ENCODE measurements at places on chromosomes 3 and 15. TPM values are rescaled to one million over a fixed set of nuclear protein-coding genes. Genes with fewer than 3 reads are reported as not detected.

The LXN gene
- total RNA-seq, result 2.3 TPM

The MST1R gene
- 0.79 TPM for total RNA-seq

The GHSR gene
- total RNA-seq, result not detected

The GREM1 gene
- not detected for total RNA-seq

The TRANK1 gene
- 4.9 TPM for total RNA-seq

The ALAS1 gene
- total RNA-seq, result 146 TPM

The C2CD4B gene
- total RNA-seq, result 8.4 TPM

The FBLN2 gene
- total RNA-seq, result 42.1 TPM

- H3K27ac ChIP-seq, result peak overlapping the region; percentile 75
- H3K36me3 ChIP-seq, result peaks cover 5% of the 10 kb centered on the region
- no peak overlapping the region for H3K4me3 ChIP-seq
- DNase-seq, result peak; percentile 68
- H3K27me3 ChIP-seq, result no peaks in the 10 kb centered on the region
Observed at GRCh38 chr3:138364356-138365252, 16.2 kb downstream of the MRAS start.

- H3K27me3 ChIP-seq, result no peaks in the 10 kb centered on the region
- peak; percentile 61 for DNase-seq
- H3K27ac ChIP-seq, result no peak overlapping the region
- H3K36me3 ChIP-seq, result no peaks in the 10 kb centered on the region
Observed at GRCh38 chr15:66566963-66567531, 1.2 kb upstream of the LCTL start.

DNA sequence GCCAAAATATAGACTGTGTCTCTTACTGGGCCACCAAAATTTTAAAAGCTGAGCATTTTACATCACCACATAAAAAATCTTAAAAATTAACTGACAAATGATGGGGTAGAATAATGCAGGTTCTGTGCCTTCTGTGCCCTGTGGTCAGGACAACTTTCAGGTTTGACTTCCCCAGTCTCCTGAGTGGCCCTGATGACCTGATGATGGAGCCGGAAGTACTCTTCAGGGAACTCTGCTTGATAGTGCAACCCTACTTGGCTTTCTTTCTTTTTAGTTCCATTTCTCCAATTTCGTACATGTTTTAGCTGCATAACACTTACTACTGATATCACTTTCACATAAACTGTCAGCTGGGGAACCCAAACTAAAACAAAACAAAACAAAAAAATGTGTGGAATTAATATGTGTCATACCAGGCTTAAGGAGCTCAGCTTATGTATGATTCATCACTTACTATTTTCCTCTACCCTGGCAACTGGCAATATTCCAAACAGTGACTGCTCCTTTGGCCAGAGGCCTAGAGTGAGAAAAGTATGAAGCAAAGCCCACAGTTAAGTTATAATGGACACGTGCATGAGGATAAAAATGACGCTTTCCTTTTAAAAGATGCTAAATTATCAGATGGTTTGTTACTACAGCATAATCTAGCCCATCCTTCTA is 194.3 kb downstream of the BCHE start:
- no peaks in the 10 kb centered on the region for H3K36me3 ChIP-seq
- DNase-seq, result peak; percentile 52
- H3K4me1 ChIP-seq, result no peaks in the 10 kb centered on the region
- H3K27me3 ChIP-seq, result no peaks in the 10 kb centered on the region

DNA sequence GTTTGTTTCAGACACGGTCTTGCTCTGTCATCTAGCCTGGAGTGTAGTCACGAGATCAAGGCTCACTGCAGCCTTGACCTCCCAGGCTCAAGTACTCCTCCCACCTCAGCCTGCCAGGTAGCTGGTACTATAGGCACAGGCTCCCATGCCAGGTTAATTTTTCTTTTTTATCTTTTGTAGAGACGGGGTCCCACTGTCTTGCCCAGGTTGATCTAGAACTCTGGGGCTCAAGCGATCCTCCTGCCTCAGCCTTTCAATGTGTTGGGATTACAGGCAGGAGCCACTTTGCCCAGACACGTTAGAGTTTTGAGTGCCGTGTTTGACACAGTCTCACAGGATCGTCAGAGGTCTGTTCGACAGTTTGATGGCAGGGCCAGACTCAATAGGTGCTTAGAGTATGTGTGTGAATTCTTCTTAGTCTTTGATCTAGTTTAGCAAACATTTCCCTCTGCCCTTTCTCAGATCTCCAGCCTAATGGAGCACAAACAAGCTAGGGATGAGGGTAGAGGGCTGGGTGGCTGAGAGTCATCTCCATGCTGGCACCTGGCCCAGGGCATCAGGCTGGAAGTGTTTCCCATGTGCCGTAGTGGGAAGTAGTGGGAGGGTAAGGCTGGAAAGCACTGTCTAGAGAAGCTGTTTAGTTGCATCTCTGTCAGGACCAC is 66.1 kb upstream of the DLG1 start:
- no peaks in the 10 kb centered on the region for H3K27me3 ChIP-seq
- DNase-seq, result no peak
- H3K4me1 ChIP-seq, result peaks cover 19% of the 10 kb centered on the region
- no peak overlapping the region for H3K4me3 ChIP-seq
- no peaks in the 10 kb centered on the region for H3K36me3 ChIP-seq

- no peak overlapping the region for H3K4me3 ChIP-seq
- peaks cover 98% of the 10 kb centered on the region for H3K36me3 ChIP-seq
- DNase-seq, result no peak
- H3K27me3 ChIP-seq, result no peaks in the 10 kb centered on the region
Observed at GRCh38 chr3:183802989-183803388, 22.4 kb downstream of the MAP6D1 start.

DNA sequence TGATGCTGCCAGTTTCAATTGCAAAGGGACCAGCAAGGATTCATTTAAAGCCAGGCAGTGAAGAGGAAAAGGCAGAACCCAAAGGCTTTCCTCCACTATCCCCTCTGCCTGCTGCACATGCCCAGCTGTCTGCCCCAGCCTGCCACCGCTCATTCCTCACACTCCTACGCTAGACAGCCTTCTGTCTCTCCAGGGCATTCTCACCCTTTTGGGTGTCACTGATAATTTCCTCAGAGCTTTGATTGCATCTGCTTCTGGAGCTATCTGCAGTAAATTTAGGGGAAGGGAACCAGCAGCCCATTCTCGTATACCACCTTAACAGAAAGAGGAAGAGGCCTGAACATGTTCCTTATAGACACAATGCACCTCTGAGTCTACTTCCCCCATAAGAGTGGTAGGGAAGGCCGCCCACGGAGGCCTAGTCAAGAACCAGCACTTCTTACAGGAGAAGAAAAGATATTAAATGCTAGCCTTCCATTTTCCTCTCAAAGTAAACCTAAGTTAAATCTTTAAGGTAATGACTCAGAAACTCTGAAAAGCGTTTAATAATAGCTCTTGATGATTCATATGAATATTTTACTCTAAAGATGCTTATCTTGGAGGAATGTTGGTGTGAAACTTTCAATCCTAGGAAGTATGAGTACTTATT is 20.9 kb downstream of the NUDT16 start:
- DNase-seq, result no peak
- no peak overlapping the region for H3K4me3 ChIP-seq
- H3K27me3 ChIP-seq, result no peaks in the 10 kb centered on the region
- H3K4me1 ChIP-seq, result no peaks in the 10 kb centered on the region

GRCh38 chr3:117611211-117611610 is 901.6 kb downstream of the TUSC7 start:
- no peaks in the 10 kb centered on the region for H3K4me1 ChIP-seq
- no peaks in the 10 kb centered on the region for H3K36me3 ChIP-seq
- no peak overlapping the region for H3K27ac ChIP-seq
- DNase-seq, result no peak
- H3K27me3 ChIP-seq, result no peaks in the 10 kb centered on the region

- no peak overlapping the region for H3K4me3 ChIP-seq
- H3K27ac ChIP-seq, result no peak overlapping the region
- H3K4me1 ChIP-seq, result peaks cover 3% of the 10 kb centered on the region
- H3K27me3 ChIP-seq, result no peaks in the 10 kb centered on the region
- no peak for DNase-seq
Observed at GRCh38 chr3:29168696-29169095, 112.2 kb upstream of the RBMS3 start.

GRCh38 chr3:73955494-73956070 is 330.8 kb upstream of the PDZRN3 start:
- no peaks in the 10 kb centered on the region for H3K36me3 ChIP-seq
- H3K4me3 ChIP-seq, result no peak overlapping the region
- no peaks in the 10 kb centered on the region for H3K27me3 ChIP-seq

GRCh38 chr15:73982222-73982962 is 9.7 kb downstream of the STOML1 start:
- H3K27me3 ChIP-seq, result no peaks in the 10 kb centered on the region
- H3K27ac ChIP-seq, result peak overlapping the region; percentile 95
- H3K4me3 ChIP-seq, result peak overlapping the region; percentile 6
- peak; percentile 96 for DNase-seq
- H3K36me3 ChIP-seq, result no peaks in the 10 kb centered on the region

GRCh38 chr15:81856634-81857026 is 189.2 kb downstream of the MEX3B start:
- no peaks in the 10 kb centered on the region for H3K4me1 ChIP-seq
- H3K27ac ChIP-seq, result no peak overlapping the region
- no peak overlapping the region for H3K4me3 ChIP-seq
- H3K36me3 ChIP-seq, result no peaks in the 10 kb centered on the region

- peaks cover 37% of the 10 kb centered on the region for H3K4me1 ChIP-seq
- H3K36me3 ChIP-seq, result no peaks in the 10 kb centered on the region
- peak overlapping the region; percentile 73 for H3K4me3 ChIP-seq
- H3K27ac ChIP-seq, result peak overlapping the region; percentile 98
- H3K27me3 ChIP-seq, result no peaks in the 10 kb centered on the region
Observed at GRCh38 chr15:92808598-92809063, 91.5 kb upstream of the CHD2 start.

GRCh38 chr3:108448593-108448992 is 61.8 kb downstream of the MYH15 start:
- no peaks in the 10 kb centered on the region for H3K27me3 ChIP-seq
- H3K27ac ChIP-seq, result no peak overlapping the region
- DNase-seq, result no peak
- H3K4me3 ChIP-seq, result no peak overlapping the region

- no peaks in the 10 kb centered on the region for H3K27me3 ChIP-seq
- no peaks in the 10 kb centered on the region for H3K36me3 ChIP-seq
- H3K4me3 ChIP-seq, result no peak overlapping the region
- H3K27ac ChIP-seq, result no peak overlapping the region
Observed at GRCh38 chr3:191141728-191142127, 57.3 kb upstream of the OSTN start.

DNA sequence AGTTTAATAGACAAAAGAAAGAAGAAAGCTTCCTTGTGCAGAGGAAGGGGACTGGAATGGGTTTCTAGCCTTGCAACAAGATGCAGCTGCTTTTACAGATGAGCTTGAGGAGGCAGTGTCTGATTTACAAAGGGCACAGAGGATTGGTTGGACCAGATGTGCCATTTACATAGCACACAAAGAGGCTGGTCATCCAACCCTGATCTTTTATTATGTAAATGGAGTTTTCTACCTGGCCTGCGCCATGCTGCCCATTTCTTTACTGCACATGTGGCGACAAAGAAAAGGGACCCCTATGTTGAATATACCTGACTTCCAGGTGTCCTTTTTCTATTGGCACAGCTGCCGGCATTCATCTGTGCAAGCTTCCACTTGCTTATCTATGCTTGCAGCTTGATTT is 409.4 kb upstream of the FRG2C start:
- H3K27ac ChIP-seq, result no peak overlapping the region
- no peaks in the 10 kb centered on the region for H3K36me3 ChIP-seq
- peaks cover 7% of the 10 kb centered on the region for H3K27me3 ChIP-seq

- DNase-seq, result no peak
- H3K27me3 ChIP-seq, result no peaks in the 10 kb centered on the region
- H3K27ac ChIP-seq, result no peak overlapping the region
- H3K4me1 ChIP-seq, result no peaks in the 10 kb centered on the region
- no peak overlapping the region for H3K4me3 ChIP-seq
- no peaks in the 10 kb centered on the region for H3K36me3 ChIP-seq
Observed at GRCh38 chr3:8341821-8342247, 159.8 kb upstream of the LMCD1 start.

DNA sequence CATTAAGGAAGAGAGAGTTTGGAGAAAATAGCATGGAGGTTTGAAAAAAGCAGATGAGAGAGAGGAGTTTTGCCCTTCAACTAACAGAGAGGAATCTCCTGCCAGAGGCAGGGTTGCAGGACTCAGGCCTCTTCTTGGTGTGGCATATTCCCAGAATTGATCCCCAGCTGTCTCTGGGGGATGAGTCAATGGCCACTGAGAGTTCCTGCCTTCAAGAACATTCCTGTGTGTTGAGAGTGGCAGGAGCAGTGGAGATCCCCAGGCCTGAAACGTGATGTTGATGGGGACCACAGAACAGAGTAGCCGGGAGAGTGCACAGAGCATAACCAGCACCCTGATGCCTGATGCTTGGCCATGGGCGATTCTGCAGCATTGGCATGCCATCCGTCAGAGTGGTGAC is 348.4 kb upstream of the THBS1 start:
- no peak for DNase-seq
- no peak overlapping the region for H3K27ac ChIP-seq
- no peak overlapping the region for H3K4me3 ChIP-seq
